Stimulated activated CD4-positive, alpha-beta T cell treated with anti-CD3 and anti-CD28 coated beads, Interleukin-15, amount 100 ng/mL, for 1 hour (primary cell): ENCODE measurements at places on chromosomes 12 and 14.
A peak's percentile ranks its signal among the peaks of the same experiment; 100 is the strongest.

DNA sequence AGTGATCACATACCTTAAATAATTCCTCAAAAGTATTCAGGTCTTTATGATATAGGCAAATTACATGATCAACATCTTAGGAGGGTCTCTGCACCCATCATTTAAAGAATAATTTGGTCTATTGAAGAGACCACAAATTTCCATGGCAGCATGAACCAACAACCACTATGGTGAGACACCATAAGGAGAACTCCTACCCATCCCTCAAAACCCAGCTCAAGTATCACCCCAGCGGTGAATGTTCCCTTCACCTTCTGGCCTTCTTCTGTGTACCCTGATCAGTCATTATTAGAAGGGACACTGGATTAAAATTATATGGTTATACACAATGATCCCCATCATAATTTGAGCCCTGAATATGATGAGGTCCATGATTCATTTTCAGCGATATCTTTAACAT lies 81.5 kb downstream of the DICER1 start:
- DNase-seq: no peak

- no peak for DNase-seq
These were observed 18.2 kb downstream of the MSI1 start for GRCh38 chr12:120350576-120351350.

- DNase-seq: no peak
These were observed 80.5 kb upstream of the BTG1 start for GRCh38 chr12:92226071-92226661.

DNA sequence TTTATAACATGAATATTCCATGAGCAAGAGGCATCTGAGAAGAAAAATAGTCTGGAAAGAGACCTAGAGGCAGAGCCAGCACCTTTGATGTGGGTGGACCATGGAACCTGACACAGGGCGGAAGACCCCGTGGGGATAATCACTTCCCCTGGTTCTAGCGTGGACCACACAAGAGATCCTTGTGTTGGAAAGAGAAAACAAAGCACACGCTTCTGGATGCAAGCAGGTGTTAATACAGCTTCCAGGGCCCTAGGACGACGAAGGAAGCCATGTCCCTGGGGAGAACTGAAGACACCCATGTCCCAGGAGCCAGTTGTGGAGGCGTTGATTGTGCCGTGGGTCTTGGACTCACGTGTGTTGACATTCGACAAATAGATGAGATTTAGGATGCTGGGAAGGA lies 102.9 kb downstream of the ADGRD1 start:
- DNase-seq: no peak

- DNase-seq: no peak
These were observed 55.8 kb downstream of the SRRM4 start for GRCh38 chr12:119036878-119037825.

GRCh38 chr12:68749861-68750260 lies 3.9 kb downstream of the SLC35E3 start:
- no peak for DNase-seq

GRCh38 chr12:13976028-13976584 lies 5.3 kb downstream of the GRIN2B start:
- no peak for DNase-seq

- no peak for DNase-seq
These were observed 9.0 kb upstream of the OR6J1 start for GRCh38 chr14:22653012-22653621.

- no peak for DNase-seq
These were observed 35.0 kb downstream of the ZNF664 start for GRCh38 chr12:124007826-124008570.

DNA sequence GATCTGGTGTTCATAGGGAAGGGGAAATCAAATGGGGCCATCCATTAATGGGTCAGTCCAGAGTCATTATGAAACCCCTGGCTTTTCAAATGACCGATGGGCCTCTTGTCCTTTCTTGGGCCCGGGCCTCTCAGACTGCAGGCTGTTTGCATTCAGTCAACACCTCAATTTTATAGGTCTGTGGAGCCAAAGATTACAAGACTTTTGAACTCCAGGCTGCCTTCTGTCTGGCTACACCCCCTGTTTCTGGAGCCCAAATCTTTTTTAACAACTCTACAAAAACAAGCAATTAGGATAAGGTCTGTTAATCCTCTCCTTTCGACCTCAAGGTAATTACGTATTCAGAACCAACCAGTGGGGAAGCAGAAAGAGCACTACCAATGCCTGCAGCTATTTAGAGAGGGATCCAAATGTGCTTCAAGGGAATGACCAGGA lies 35.6 kb downstream of the DUSP6 start:
- DNase-seq: no peak

GRCh38 chr12:26666286-26666685 lies 166.7 kb downstream of the ITPR2 start:
- no peak for DNase-seq

DNA sequence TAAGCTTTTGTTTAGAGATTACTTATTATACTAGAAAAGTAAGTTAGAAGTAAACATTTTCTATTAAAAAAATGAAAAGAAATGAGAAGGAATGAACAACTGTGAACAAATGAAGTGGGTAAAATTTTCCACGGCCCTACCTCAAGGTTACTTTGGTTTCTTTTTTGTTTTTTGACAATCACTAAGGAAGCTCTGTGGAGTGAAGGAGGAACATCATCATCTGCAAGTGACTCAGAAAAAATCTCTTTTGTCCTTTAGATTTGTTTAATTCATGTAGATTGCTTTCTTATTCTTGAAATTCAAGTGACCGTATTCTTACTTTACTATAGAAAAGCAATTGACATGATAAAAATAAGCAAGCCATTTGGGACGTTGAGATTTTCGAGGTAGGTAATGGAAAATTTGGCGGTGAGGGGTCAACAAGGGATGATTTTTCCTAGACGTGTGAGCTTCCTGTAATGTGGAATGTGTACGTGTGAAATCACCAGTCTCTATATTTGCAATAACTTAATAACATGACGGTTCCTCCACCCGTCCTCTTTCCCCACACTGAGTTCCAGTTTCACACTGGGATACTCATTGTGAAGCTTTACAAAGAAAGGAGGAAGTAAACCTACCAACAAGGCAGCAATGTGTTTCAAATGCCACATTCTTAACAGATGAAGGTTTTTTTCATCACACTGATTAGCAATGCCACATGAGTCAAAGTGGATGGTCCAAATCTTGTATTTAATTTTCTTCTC lies 62.3 kb upstream of the EGLN3 start:
- DNase-seq: no peak

DNA sequence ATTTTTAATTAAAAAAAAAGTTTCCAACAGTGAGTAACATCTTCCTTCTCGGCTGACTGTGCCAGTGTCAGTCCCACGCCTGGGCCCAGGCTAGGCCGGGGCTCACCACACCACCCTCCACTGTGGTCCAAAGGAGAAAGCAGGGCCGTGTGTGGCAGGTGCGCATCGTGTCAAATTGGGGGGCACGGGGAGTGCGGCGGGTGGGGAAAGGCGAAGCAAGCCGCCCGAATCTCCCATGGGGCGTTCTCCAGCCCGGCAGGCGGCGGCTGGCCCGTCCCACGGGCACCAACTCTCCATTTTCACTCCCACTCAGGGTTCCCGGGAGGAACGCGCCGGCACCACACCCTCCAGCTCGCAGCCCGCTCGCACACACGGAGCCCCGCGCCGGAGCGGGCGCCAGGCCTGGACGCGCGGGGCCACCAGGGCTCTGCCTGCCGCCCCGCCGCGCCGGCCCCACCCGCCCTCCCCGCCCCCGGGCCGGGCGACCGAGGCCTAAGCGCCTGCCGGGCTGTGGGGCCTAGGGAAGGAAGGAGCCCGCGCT lies 604 bp downstream of the EEA1 start:
- peak; percentile 37 for DNase-seq

DNA sequence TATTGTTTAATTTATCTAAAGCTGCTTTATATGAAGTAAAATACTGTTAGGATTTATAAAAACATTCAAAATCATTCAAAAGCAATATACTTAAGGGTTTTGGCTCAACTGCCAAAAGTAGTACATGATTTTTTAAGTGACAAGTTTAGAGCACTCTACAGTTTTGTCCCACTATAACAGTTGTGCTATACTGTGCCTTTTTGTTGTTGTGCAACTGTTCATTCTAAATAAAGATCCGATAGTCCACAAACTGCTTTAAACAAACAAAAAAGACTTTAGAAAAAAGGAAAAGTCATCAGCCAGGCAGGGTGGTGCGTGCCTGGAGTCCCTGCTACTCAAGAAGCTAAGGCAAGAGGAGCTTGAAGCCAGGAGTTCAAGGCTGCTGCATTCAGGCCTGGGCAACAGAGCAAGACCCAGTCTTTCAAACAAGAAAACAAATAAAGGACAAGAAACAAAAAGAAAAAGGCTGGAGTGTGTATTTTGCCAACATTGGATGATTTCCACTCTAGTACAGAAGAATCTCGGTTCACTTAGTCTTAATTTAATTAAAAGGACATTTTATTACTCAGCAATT lies 7.3 kb downstream of the C2CD5 start:
- DNase-seq: no peak

- DNase-seq: no peak
These were observed 1621.5 kb upstream of the FLRT2 start for GRCh38 chr14:83908419-83908818.

GRCh38 chr14:100731846-100732765 lies 5.4 kb downstream of the DLK1 start:
- no peak for DNase-seq

DNA sequence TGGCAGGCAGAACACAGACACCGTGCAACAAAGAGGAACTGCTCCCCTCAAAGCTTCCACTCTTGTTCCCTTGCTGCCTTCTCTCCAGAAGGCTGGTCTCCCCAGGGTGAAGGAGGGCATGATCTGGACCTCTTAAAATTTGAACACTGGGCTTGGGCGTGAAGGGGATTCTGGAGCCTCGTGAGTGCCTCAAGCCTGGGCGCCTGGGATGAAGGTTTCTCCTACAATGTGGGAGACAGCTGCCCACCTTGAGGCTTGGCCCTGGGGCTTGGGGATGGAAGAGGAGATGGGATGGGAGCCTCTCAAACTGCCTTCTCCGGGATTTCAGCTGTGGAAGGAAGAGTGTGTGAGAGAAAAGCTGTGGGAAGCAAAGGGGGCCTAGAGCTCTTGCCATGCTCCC lies 7.8 kb upstream of the RIN3 start:
- no peak for DNase-seq

DNA sequence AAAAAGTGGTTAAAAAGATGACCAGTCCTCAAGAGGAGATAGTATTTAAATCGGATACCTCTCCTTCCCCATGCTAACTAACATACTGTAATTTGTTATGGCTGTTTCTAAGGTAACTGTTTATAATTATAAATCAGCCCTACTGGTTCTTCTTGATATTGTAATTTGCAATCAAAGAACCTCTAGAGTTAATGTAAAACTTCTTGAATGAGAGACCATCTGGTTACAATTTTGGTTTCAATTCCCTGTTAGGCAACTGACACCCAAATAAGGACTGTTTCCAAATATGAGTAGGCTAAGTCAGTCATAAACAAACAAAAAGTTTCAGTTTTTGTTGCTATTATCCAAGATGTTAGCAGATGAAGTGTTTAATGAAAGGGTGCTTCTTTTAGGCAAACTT lies 120.2 kb upstream of the DNM1L start:
- no peak for DNase-seq

DNA sequence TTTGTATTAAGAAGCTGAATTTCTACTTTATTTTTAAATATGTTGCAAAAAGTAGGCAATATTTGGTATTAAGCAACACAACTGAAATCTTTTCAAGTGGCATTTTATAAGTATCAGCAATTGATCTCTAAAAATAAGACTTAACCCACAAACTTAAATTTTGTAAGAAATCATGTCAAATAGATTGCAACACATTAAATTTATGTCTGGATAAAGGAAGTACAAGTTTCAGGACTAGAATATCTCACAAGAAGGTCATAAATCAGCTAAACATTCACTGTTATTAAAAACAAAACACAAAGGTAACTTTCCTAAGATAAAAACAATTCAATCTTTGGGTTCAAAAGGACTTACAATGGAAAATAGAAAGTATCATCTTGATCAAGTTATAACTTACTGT lies 32.8 kb downstream of the CPNE8 start:
- DNase-seq: no peak

DNA sequence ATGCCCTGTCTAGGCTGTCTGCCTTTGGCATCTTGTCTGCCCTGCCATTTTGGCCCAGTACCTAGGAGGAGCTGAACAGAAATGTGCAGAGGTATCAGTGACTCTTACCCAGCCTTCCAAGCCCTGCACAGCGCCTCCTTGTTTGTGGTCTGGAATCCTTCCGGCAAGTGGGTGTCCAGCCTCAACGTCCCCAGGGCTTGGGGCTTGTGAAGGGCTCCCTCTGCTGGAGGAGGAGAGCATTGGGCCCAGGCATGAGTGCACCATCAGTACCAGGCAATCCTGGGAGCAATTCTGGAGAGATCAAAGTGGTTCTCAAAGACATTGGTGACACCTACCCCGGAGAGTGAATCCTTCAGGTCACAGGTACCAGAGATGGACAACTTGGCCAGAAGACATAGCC lies 2.4 kb upstream of the TCL1B start:
- DNase-seq: peak; percentile 8

GRCh38 chr14:69493791-69494190 lies 9.3 kb downstream of the PLEKHD1 start:
- DNase-seq: no peak

GRCh38 chr12:92488735-92489134 lies 214.1 kb upstream of the PLEKHG7 start:
- DNase-seq: no peak

DNA sequence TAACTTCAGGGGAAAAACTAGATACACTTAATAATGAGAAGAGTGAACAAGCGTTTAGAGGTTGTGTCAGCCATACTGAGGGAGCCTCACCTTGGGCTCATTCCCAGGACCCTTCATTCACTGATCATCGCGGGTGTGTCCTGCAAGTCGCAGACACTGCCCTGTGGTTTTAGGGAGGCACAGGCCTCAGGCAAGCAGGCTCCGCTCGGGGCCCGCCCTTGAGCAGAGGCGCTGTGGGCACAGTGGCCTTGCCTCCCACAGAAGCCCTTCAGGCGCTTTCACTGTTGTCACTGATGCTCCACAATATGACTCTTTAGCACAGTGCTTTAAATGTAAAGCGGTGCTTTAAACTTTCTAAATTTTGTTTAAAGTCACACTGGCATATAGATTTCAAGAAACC lies 67.4 kb downstream of the DDX51 start:
- DNase-seq: no peak

GRCh38 chr12:24012528-24012927 lies 63.1 kb upstream of the SOX5 start:
- DNase-seq: no peak

GRCh38 chr12:38809832-38810231 lies 95.6 kb downstream of the CPNE8 start:
- DNase-seq: no peak

DNA sequence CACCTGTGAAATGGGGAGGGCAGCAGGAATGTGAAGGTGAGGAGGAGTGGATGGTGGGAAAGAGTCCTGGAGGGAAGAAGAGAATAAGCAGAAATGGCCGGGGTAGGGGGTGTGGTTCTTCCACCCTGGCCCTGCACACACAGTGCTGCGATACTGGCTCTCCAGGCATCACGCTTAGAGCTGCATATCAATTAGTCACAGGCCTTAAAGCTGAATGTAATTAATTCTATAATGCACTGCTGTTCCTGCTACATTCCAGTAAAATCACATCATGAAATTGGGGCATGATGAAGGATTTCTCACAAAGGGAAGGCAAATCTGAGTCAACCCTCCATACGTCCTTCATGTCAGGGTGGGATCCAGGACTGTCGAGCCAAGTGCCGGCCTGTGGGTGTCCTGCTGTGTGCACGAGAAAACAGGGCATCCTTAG lies 566.1 kb downstream of the BCL11B start:
- DNase-seq: no peak
